ENCODE measurements at places on chromosomes 11 and 22.

- no peak for DNase-seq
Observed at GRCh38 chr11:15158351-15159015, 43.8 kb downstream of the INSC start.

DNA sequence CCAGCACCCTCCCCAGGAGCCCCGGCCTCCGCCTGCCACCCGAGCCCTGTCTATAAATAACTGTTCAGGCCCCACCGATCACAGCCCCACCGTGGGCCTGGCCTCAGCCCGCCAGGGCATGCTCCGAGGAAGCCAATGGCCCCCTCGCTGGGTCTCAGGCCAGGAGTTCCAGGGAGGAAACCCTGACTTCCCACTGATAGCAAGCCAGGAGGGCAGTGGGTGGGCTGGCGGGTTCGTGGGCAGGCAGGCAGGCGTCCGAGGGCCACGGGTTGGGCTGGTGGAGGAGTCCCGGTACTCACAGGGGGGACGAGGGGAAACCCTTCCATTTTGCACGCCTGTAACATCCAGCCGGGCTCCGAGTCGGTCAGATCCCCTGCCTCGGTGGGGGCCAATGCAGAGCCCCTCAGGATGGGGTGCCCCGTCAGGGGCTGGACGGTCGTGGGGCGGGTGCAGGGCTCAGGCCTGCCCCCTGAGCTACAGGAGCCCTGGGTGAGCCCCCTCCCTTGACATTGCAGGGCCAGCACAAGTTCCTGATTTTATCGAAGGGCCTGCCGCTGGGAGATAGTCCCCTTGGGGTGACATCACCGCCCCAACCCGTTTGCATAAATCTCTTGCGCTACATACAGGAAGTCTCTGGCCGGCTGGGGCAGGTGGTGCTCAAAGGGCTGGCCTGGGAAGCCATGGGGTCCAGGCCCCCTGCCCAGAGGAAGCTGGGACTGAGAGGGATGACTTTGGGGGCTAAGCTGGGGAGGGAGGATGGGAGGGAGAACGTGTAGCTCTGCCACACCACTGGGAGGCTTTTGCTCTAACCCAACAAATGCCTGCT is at the start of gene SPI1:
Gene SPI1, minus strand, starts transcription at position 538 of the 826 bp plus-strand sequence. Its CDS starts 194 bp downstream, at position 344.
- peak; percentile 85 for DNase-seq

DNA sequence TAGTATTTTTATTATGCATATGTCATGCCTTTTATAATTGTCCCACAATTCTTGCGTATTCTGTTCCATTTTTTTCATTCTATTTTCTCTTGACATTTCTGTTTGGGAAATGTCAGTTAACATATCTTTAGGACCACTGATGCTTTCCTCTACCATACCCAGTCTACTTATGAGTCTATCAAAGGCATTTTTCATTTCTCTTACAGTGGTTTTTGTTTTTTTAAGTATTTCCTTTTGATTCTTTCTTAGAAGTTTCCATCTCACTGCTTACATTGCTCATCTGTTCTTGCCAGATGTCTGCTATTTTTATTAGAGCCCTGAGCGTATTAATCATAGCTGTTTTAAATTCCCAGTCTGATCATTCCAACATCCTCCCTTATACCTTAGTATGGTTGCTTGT is 29.3 kb upstream of the OR8B8 start:
- DNase-seq, result no peak

DNA sequence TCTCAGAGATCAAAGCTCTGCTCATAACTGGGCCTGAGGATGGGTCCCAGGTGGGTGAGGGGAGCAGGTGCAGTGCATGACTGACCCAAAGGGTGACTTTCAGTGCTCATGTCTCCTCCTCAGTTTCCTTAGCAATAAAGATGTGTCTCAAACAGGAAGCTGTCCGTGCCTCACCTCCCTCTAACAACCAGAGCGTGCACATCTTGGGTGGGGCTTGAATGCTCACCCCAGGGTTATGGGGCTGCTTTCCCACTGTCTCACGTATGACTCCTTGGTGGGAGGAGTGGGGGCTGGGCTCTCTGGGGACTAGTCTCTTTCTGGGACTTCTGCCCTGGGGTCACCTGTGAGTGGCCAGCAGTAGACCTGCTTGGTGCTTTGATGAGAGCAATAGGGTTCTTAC is 53.9 kb upstream of the PHOX2A start:
- no peak for DNase-seq

- DNase-seq, result no peak
Observed at GRCh38 chr11:93039531-93040240, 70.2 kb downstream of the MTNR1B start.

GRCh38 chr11:74024261-74025029 is 15.6 kb upstream of the UCP3 start:
- peak; percentile 61 for DNase-seq

DNA sequence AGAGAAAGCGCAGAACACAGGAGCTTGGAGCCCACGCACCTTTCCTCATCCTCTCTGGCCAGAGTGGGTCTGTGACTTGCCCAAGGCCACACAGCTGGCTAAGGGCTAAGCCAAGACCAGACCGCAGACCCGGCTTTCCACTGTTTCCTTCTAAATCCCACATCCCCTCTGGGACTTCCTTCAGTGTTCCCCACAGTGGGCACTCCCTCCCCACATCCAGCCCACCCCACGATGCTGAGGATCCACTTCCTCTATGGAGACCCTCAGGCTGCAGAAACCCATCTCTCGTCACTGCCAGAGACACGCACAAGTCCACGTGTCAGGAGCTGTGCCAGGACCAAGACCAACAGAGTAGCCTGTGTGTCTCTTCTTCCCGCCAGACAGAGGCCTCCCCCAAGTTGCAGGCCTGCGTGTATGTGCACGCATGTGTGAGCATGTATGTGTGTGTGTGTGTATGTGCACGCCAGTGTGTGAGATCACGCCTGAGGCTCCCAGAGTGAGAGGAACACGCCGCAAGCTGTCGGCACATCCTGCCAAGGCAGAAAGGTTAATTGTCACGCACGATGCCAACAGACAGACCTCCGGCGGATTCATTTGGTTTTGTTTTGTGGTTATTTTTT is 21.6 kb downstream of the PDGFB start:
- no peak for DNase-seq

DNA sequence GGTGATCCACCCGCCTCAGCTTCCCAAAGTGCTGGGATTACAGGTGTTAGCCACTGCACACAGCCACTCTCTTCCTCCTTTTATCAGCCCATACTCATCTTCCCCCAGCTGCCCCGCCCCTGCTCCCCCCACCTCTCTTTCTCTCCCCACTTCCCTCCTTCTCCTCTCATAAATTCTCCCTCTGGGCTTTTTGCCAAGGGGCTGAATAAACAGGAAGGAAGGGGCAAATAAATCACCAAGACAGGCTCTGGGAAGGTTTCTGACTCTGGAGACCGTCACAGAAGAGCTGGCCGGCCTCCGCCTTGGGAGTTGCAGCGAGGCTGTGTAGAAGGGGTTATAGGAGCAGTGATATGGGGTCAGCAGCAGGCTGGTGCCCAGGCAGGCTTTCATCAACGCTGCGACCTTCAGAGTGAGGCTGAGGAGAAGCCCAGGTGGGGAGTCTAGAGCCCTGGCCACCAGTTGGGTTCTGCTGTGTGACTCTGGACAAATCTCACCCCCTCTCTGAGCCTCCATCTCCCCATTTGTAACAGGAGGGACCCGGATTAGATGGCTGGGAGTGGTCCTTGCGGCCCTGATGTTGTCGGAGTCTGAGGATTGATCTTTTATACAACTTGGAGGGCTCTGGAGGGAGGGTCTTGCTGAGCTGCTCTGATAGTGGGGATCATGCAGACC is 62.6 kb upstream of the RASD2 start:
- no peak for DNase-seq

DNA sequence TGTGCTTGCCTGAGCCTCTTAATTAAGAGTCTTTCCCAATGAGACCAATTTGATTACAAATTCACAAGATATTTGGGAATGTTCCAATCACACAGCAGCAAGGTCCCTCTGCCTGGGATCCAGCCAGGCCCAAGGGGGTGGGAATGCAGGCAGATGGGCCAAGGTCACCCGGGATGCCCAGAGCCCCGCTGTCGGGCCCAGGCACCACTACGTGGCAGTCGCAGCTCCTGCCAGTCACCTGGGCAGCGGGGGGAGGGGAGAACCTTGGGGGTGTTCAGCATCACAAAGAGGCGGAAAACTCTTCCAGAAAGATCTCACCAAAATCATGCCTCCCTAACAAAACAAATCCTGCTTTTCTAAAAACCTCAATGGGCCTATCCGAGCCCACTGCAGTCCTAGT is 30.9 kb downstream of the PPM1F start:
- DNase-seq, result no peak

DNA sequence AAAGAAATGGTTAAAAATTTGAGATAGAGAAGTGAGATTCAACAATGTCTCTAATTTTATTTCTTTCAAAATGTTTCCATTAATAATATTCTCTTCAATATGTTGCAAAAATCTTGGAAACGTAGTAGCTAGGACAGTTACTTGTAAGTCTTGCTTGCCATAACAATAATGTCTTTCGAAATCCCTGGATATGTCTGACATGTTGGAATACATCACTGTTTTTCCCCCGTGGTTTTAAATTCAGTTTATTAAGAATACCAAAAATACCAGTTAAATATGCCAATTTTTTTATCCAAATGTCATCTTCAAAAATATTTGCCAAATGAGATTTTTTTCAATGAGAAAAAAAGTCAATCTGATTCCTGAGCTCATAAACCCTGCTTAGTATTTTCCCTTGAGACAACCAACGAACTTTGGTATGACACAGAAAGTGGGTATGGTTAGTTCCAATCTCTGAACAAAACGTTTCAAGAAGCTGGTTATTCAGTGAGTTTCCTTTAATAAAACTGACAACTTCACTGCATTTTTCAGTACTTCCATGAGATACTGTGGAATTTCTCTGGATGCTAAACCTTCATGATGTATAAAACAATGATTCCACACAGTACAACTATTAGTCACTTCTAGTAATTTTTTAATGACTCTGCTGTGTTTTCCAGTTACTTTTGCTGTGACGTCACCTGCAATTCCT is 36.7 kb upstream of the AMPD3 start:
- no peak for DNase-seq

DNA sequence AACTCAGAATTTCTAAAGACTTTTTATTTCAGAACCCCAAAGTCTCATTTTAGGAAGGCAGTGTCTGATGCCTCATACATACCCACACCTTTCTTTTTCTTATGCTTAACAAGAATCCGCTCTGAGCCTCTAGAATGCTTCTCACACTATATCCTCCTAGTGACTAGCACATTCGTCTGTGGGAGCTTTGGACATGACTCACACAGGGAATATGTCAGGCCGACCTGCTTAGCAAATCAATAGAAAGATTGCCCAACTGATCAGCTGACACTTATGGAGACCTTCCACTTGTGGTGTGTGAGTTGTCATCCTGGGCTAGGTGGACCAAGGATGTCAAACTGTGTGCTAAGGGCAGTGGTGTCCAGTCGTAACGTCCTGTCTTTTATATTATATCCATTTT is 129.9 kb upstream of the TTC12 start:
- DNase-seq, result no peak

DNA sequence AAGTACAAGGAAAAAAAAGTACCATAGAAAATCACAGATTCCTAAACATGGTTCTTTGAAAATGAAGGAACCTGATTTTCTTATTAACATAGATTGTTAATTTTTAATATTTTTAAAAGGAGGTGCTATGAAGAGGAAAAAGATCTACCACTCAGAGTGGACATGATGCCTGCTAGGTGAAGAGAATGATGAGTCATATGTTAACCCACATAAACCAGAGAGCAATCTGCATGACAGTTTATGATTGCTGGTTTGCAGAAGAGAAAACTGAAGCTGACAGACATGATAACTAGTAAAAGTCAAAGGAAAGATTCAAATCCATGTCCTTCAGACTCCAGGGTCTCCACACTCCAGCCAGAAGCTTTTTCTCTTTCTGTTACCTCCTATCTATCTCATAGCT is 1231.7 kb downstream of the LRRC4C start:
- no peak for DNase-seq

DNA sequence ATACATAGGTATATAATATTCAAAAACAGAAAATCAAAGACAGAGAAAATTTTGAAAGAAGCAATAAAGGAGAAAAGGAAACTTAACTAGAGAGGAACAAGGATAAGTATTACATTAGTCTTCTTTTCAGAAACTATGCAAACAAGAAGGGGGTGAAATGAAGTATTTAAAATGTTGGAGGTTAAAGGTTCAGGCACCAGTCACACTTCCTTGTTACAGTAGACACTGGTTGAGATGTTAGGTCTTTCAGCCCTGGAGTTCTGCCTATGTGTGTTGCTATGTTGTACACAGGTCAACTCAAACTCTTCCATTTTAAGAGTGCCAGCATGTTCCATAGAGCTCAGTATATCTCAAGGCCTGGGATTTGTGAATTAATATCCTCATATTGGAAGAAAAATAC is 6.0 kb upstream of the MS4A4A start:
- DNase-seq, result no peak

GRCh38 chr11:528815-529727 is 6.3 kb downstream of the HRAS start:
- DNase-seq, result no peak

DNA sequence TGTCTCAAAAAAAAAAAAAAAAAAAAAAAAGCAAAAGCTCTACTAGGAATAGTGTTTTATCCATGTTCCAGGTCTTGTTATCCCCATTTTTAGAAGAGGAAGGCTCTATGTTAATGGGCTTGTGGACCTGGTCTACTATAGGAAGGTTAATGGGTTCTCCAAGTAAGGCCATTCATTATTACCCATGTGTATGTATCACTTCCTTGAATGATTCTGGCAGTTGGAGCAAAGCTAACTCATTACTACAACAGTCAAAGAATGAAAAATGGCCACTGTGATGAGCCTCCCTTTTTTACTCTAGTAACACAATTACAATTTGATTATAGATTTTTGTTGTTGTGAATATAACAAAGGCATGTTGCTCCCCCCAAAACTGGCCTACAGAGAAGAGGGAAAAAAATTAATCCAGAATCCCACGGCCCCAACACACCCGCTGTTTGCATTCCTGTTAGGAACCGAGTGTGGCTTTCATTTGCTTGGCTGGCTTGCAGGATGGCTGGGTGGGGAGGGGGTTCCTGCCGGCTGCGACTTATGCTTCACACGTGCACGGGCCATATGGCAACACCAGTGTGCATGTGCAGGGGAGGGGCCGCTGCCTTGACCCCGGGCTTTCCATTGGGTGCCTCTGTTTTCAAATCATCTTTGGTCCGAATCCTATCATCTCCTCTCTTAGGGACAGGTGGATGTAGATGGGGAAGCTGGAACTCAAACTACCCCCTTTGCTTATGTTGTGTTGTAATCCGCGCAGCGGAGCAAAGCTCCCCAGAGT is 148.8 kb downstream of the HIPK3 start:
- no peak for DNase-seq

DNA sequence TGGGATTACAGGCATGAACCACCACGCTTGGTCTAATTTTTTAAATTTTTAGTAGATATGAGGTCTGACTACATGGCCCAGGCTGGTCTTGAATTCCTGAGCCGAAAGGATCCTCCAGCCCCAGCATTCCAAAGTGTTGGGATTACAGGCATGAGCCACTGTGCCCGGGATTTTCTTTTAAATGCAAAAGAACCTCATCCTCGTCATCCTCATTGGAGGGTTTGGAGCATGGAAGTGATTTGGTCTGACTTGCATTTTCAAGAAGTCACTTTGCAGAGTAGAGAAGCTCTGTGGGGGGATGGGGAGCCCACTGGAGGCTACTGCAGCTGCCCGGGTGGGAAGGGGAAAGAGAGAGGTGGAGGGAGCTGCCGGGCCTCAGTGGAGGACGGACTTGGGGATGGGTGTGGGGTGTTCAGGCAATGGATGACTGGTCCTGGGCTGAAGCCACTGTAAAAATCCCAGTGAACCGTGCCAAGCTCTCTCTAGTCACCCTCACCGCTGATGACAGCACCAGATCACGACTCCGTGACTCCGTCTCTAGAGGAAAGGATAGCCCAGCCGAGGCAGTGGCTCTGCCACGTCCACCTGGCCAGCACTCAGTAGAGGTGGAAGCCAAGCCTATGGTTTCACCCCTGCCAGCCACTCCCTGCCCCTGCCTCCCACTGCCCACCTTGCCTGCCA is 32.8 kb upstream of the SLC22A12 start:
- no peak for DNase-seq

GRCh38 chr11:106468086-106468485 is 390.6 kb downstream of the AASDHPPT start:
- DNase-seq, result no peak

Data from CD4-positive, alpha-beta T cell treated with Interleukin-15 for 1 hour (primary cell).